GM23248 (cell line): ENCODE measurements at places on chromosomes 16 and 17.

DNA sequence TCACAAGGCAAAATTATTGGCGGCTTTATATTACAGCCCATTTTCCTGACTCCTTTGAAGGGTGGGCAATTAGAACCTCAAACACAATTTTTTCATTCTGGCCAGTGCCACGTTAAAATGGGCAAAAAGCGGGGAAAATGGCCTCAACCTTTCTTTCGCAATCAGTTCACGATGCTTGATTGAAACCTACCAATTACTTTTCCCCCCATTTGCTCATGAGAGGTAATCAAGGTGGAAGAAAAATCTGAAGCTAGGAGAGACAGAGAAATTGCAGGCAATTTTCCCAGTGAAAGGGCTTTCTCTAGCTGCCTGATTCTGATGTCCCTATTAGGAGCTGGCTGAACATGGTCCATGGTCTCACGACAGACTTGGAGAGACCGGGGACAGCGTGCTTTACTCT is 215.1 kb downstream of the SLC39A11 start:
- no peak for DNase-seq

- peak; percentile 96 for DNase-seq
Measured at GRCh38 chr16:51538707-51539498, 387.8 kb upstream of the SALL1 start.

DNA sequence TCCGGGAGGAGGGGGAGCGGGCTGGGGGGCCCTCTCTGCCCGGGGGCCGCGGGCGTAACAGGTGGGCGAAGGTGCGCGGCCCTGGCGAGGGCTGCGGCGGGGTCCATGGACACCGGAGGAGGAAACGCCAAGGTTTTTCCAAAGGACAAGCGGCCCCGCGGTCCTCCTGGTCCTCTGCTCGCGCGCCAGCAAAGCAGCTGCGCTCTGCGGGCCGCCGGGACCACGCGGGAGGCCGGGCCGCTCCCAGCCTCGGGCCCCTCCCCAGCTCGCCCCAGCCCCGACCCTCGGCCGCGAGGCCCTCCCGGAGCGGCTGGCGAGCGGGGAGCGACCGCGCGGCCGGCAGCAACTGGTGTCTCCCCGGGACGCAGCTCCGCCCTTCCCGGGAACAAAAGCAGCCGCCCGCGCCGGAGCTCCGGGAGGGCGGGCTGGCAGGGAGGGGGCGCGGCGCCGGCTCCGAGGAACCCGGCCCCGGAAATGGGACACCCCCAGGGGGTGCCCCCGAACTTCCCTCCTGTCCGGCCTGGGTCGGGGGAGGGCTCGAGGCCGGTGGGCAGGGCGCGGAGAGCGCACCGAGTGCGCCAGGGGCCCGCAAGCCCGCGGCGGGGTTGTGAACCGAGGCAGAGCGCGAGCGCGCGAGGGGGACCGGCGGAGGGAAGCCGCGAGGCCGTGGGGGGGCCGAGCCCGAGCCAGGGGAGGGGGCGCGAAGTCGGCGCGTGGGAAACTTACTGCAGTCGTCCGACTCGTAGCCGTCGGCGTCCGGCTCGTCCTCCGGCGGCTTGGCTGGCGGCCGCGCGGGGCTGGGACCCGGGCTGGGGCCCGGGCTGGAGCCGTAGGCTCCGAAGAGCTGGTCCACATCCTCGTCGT is 837 bp downstream of the DOC2B start:
- peak; percentile 24 for DNase-seq

GRCh38 chr16:57830890-57831484 is 28.7 kb upstream of the KIFC3 start:
- DNase-seq, result no peak

DNA sequence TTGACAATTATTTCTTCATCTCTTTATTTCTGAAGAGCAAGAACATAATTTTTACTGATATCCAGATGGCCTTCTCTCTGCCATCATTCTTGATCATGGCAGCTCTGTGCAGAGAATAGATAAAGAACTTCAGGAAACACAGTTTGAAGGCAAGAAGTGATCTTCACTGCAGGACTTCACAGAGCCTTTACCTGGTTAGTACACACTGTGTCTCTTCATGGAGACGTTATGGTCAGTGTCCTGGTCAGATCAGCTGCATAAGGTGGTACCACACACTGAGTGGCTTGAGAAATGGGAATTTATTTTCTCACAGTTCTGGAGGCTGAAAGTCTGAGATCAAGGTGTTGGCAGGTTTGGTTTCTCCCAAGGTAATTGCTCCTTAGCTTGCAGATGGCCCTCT is 129.5 kb downstream of the UTP18 start:
- DNase-seq, result no peak

- peak; percentile 61 for DNase-seq
Measured at GRCh38 chr17:16287563-16288027, 65.7 kb downstream of the CENPV start.

DNA sequence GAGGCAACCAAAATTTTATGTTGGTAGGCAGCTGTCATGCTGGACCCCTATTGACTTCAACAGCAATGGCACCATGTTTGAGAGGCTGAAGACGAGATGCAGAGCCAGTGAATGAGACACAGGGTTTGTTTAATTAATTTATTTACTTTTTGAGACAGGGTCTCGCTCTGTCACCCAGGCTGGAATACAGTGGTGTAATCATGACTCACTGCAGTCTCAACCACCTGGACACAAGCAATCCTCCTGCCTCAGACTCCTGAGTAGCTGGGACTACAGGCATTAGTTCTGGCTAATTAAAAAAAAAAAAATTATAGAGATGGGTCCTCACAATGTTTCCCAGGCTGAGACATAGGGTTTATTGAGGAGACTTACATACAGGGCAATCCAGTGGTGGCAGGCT is 36.2 kb upstream of the PPM1D start:
- DNase-seq, result no peak

- no peak for DNase-seq
Measured at GRCh38 chr16:69568676-69569075, 2.9 kb downstream of the NFAT5 start.

DNA sequence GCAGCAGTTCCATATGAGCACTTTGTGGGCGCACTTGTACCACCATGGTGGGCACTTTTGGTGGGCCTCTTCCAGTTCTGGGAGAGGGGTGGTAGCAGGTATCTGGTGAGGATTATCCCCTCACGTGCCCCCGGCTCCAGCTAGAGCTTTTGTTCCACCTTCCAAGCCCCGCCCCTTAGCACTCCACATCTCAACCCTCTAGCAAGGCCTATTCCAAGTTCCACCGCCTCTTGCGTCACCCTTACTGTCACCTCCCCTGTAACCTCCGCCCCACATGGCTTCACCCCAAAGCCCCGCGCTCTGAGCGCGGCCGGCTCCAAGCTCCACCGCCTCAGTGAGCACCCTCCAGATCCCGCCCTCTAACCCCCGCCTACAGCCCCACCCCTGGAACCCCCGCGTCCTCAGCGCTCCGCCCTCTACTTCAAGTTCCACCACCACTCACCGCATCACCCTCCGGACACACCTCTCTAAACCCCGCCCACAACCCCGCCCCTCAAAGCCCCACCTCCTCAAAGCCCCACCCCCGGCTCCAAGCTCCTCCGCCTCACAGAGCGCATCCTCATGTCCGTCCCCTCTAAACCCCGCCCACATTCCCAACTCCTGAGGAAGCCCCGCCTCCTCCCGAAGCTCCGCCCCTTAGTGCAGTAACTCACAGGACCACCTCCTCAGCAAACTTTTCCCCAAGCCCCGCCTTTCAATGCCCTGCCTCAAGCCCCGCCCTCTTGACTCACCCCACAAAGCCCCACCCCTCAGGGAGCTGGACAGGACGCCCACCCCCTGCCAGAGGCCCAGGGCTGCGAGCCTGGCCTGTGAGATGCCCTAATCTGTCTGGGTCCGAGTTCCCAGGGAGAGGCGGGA is 11.1 kb downstream of the SCN4A start:
- DNase-seq, result peak; percentile 85

DNA sequence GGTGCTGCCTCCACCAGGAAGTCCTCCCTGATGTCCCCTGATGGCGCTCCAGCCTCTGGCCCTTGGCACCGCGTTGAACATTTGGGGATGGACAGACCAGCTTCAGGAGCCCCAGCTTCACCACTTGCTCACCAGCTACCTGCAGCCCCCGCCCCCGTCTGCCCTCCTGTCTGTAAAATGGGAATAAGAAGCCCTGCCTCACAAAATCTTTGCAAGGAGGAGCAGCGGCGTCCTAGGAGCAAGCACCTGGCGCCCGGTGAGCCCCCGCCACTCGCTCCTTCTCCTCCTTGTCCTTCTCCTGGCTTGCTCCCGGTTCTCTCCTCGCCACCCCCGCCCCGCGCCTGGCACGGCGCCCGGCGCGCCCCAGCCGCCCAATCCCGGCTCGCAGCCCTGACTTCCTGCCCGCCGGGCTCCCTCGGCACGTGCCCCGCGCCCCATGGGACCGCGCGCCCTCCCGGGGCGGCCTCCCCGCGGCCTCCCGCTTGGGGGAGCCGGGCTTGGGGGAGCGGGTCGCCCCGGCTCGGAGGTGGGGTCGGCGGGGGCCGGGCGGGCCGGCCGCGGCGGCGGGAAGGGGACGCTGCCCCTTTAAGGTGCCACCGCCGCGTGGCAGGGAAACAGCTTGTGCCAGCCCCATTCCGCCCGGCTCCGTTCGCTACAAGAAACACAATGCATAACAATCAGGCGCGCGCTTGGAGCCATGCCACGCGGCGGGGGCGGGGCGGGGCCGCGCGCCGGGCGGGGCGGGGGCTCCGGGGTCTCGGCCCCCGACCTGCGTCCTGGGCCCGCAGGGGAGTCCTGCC is 9.1 kb upstream of the PPP1R1B start:
- peak; percentile 83 for DNase-seq

DNA sequence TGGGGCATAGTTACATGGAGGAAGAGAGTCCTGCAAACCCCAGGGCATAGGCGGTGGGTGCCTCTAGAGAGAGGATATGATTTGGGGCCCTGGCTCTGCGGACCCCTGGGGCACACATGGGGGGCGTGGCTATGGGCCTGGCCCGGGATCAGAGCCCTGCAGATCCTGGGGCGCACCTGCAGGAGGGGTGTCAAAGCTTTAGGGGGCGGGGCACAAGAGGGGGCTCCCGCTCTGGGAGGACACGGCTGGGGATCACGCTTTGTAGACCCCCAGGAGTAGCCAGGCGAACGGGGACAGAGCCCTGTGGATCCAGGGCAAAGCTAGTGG is 497 bp downstream of the BCL7C start:
- DNase-seq, result no peak

- no peak for DNase-seq
Measured at GRCh38 chr17:79987935-79988184, 47.8 kb downstream of the TBC1D16 start.

DNA sequence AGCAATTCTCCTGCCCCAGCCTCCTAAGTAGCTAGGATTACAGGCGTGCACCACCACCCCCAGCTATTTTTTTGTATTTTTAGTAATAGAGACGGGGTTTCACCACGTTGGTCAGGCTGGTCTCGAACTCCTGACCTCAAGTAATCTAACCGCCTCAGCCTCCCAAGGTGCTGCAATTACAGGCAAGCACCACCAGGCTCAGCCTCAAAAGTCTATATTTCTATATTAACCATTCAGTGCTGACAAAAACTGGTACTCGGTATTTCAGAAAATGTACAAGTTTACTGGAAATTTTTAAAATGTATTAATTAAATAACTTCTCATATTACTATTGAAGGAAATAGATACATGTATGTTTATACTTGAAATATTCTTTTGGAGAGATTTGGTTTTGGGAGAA is 1.4 kb upstream of the HEXD start:
- DNase-seq, result peak; percentile 28

- no peak for DNase-seq
Measured at GRCh38 chr16:66459878-66460277, 32.8 kb downstream of the BEAN1 start.

DNA sequence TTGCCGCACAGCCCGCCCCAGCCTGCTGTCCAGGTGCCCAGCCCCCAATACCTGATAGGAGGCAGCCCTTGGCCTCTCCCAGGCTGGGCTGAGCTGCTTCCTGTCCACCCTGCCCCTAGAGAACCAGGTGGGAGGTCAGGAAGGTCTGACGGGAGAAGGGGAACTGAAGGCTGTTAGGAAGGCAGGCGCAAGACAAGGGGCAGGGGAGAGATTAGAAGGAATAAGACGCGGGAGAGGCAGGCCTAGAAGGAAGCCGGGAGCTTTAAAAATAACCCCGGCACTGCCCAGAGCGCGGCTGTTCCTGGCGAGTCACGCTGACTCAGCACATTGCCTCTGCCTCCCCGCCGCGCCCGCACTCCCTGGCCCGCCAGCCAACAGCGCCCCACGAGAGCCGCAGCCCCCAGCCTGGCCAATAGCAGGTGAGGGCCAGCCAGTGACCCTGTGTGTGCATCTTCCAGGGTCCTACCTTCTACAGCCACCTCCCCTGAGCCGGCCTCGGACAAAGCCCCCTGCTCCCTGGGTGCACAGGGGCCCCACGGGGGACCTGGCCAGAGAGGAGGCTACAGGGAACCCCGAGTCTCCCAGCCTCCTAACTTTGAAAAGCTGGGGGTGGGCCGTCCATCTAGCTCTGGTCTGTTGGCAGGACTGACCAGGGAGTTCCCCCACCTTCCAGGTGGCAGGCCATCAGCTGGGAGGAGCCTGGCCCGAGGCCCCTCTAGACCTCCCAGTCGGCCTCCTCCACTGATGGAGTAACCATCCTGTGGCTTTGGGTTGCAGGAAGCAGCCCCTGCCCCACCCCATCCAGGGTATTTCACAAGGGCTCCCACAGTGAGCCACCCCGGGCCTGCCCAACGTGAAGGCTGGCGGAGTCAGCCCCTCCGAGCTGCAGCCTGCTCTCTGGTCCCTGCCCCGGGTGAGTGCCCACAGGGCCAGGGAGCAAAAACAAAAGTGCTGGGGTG is 4.0 kb downstream of the MAFG start:
- peak; percentile 94 for DNase-seq

DNA sequence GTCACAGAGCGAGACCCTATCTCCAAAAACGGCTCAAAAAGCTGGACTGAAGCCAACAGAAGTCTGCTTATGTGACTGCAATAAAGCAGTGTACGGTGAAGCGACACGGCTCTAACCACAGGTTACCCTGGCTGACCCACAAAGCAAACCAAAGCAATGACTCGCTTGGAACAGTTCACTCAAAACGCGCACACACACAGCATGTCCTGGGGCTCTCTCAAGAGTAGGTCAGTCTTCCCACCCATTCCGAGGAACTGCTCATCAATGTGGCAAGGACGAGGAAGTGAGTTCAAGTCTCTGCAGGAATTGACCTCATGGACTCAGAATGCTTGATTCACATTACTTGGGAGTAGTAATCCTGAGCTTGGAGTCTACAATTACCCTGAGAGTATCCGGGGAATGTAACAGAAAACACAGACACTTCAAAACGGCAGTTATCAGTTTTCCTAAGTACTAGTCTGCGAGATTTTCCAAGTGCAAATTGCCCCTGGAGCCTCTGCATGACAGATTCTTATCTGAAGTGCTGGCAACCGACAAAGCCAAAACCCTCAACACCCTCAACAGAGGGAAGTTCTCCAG is 25.4 kb downstream of the PELP1 start:
- peak; percentile 94 for DNase-seq

DNA sequence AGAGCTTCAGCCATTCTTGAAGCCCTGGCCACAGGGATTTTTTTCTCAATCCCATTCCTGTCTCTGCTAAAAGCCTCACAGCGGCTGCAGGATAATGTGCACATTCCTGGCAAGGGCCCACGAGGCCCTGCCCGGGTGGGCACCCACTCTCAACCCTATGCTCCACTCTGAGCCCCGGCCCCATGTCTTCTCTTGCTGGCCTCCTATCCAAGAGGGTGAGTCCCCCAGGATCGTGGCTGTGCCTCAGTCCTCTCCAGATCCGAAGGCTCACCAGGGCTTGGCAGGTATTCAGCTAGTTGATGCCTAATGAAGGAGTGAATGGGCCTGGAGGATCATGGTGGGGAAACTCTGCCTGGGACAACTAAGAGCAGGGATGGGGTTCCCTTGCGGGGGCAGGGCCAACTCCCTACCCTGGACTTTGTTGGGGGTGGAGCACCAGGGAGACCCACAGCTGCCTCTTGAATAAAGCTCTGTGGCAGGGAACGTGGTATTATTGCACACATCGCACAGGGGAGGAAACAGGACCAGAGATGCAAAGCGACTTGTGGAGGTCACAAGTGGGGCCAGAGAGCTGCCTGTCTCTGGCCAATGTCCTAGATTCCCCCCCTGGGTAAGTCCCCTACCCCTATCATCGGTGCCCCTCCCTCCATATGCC is 5.4 kb downstream of the ARHGAP27 start:
- DNase-seq, result no peak
